Midbrain (tissue), 1 donor: ENCODE measurements at places on chromosomes 2 and 18.

DNA sequence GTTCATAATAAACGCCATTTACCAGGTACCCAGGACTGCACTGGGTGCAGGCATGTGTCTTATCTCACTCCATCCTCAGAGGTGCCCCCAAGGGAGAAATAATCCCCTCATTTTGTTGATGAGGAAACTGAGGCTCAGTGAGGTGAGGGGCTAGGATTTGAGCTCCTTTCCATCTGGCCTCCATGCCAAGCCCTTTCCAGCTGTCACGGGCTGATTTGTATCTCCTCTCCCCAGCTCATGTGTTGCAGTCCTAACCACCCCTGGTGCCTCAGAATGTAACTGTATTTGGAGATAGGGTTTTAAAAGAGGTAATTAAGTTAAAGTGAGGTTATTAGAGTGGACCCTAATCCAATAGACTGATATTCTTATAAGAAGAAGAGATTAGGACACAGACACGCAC is 137.3 kb downstream of the MYCN start:
- DNase-seq = no peak

- no peak for DNase-seq
These were observed 6.8 kb downstream of the PECR start for GRCh38 chr2:216074794-216075193.

- no peak for DNase-seq
These were observed 272.3 kb upstream of the EPHA4 start for GRCh38 chr2:221844212-221845020.

DNA sequence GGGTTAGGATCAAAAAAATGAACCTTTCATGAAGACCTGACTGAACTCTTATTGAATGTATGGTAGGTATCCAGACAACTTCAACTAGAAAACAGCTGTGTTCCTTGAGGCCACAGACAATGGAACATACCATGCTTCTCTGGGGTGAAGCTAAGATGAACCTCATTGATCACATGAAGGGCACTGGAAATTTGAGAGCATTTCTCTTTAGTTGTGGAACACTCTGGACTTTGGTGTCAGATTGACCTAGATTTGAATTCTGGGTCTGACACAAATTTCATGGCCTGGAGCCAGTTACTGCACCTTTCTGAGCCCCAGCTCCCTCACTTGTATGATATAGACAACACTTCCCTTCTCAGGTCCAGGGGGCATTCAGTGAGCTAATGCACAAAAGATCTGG is 411.2 kb upstream of the ID2 start:
- DNase-seq = no peak

DNA sequence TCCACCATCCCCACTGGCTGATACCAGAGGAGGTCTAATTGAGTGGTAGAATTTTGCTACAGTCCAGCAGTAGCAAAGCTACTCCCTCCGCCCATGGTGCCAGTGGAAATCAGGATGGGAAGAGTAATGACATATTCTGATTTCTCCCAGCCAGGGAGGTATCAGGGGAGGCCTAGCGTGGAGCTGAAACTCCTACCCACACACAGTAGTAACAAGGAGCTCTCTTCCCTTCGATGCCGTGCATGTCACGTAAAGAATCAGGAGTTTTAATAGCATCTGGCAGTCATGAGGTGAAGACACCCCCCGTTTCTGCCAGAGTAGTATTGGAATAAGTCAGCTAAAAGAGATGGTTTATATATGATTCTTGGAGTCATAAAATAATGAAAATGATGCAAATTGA is 786.8 kb upstream of the DDX18 start:
- DNase-seq = no peak

- no peak for DNase-seq
These were observed 128.0 kb upstream of the ALPP start for GRCh38 chr2:232250246-232251175.

- DNase-seq = no peak
These were observed 83.7 kb downstream of the ACSL3 start for GRCh38 chr2:222944552-222944951.

GRCh38 chr18:77470569-77471413 is 221.1 kb downstream of the GALR1 start:
- no peak for DNase-seq

DNA sequence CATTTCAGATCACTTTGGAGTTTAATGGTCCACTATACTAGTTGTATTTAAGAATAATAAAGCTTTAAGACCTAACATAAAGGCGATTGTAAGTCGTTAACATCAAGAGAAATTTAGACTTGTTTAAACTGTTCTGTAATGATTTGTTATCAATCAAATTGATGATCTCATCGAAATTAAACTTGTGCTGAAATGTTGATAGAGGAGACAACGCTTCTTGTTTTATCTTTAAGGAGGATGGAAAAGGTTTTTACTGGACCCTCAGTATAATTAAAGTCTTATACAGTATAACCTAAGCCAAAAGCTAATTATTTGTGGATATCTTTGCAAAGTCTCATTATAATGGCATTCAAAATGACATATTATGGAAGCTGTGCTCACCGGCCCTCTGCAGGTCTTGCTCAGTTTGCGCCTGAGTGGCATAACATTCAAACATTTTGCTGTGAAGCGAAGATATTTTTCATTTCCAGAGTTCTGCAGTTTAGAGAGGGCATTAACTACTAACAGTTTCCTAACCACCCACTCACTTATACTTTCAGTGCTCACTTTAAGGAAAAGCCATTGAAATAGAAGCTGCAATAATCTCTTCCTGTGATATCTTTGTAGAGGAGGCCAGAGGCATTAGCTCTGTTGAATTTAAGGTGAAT is 1.4 kb upstream of the SERTAD2 start:
- no peak for DNase-seq

DNA sequence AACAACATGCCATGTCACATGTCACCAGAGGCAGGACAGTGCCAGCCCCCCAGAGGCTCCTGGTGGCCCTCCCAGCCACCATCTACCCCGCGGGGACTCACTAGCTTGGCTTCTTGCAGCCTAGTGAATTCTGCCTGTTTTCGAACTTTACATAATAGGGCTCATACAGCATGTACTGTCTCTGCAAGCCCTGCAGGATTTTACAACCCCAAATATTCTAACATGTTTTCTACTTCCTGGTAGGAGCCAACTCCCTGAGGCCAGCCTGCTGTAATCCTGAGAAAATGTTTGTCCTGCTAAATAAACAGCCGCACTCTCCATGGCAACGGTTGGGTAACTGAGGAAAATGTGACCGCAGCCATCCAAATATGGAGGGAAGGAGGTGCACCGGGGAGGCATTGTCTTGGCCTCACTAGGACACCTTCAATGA is 2.7 kb downstream of the PER2 start:
- peak; percentile 37 for DNase-seq

- no peak for DNase-seq
These were observed 54.2 kb upstream of the ZSWIM2 start for GRCh38 chr2:186903216-186903615.

DNA sequence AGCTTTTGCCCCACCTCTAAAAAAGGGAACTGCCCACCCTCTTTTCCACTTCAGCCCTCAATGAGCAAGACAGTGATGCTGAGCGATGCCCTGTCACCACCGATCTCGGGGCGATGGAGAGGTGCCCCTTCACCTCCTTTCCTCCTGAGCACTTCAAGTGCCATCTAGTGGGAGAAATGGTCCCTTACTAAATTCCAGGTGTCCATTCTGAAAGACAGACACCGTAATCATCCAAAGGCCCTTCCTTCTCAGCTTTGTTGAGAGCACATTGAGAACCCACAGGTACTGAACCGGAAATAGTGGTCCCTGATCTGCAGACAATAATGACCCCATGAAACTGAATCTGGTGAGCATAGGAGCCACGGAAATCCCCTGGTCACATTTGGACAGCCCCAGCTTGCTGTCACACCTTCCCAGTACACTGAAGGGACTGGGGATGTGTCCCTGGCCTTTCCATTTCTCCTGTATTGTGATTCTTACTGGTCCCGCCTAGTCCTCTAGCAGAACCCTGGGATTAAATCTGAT is 38.5 kb downstream of the KCTD18 start:
- DNase-seq = peak; percentile 77

GRCh38 chr2:5926871-5927512 is 234.8 kb downstream of the SOX11 start:
- peak; percentile 35 for DNase-seq

DNA sequence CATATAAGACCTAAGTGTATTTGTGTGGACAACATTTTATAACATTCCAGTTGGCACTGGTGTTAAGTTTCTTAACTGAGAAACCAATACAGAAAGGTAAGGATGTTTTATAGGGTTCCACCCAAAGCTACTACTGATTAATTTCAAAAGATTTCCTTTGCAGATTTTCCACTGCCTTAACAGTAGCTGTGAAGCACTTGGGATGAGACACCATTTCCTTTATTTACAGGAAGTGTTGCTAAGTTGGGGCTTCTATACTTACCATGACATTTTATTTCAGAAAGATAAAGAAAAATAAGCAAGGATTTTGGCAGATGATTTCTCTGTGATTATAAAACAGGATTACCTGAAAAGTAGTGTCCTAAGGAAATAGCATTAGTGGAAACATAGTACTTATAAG is 234.3 kb downstream of the CALCRL start:
- DNase-seq = no peak

DNA sequence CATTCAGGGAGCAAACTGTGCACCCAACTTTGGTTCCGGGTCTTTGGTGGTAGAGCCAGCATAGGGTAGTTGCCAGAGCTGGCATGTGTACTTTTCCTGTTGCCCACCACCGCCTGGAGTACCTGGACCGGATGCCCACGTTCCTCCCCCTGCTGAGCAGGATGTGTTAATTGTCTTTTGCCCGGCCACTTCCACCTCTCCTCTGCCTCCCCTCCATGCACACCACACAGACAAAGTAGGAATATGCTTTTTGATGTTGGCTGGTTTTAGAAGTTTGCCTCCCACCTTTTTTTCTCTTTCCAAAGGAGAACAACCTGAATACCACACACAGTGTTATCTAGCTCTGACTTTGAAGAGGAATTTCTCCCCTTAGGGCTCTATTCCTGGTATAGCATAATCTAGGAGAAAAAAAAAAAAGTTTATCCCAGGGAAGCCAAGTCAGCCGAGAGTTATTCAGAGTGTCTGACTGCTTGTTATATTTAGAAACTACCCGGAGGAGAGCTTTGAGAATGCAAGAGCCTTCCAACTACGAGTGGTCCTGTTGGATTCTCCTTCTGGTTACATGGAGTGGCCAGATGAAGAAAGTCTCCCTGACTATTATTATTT is 111.9 kb downstream of the SETBP1 start:
- DNase-seq = no peak

- DNase-seq = no peak
These were observed 10.4 kb downstream of the LCT start for GRCh38 chr2:135826544-135826943.

- DNase-seq = peak; percentile 26
These were observed 14.5 kb downstream of the IL1R2 start for GRCh38 chr2:102005989-102006885.

DNA sequence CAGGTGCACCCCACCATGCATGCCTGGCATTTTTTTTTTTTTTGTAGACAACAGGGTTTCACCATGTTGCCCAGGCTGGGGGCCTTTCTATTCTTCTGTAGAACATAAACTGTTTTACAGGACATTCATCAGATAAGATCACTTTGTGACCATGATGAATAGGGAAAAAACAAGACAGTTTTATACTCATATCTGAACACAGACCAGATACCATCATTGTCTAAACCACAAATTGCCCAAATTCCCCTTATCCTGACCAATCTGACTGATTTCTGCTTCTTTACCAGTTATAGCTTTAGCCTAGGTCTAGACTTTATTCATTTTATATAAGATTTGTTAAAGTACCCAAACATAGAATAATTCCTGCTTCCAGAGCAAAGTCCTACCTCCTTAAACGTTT is 1699.3 kb upstream of the TMEFF2 start:
- no peak for DNase-seq

GRCh38 chr2:174581491-174581890 is 16.1 kb downstream of the WIPF1 start:
- DNase-seq = no peak

DNA sequence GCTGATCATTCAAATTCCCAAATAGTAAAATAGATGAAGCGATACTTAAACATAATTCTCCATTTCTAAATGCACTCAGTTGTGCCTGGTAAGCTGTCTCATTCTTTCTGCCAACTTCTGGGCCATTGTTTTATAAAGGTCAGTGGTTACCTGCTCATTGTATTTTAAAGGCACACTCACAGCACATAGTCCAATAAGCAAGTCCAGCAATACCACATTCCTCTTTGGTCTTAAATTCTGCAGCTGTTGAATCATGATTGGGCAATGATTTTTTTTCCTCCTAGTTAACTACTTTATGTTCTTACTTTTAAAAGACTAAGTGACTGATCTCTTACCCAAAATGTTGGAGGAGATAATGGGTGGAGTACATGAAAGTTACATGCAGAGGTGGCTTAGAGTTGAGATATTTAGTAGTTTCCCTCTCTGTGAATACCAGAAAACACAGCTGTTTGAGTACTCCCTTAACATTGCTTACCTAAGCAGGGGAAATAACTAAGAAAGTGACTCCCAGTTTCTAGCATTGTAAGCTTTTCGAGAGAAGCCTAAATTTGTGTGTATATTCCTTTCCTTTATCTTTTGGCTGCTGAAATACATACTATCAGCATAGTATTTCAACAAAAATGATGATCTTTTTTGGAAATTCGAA is 220.7 kb downstream of the CAMKMT start:
- no peak for DNase-seq

DNA sequence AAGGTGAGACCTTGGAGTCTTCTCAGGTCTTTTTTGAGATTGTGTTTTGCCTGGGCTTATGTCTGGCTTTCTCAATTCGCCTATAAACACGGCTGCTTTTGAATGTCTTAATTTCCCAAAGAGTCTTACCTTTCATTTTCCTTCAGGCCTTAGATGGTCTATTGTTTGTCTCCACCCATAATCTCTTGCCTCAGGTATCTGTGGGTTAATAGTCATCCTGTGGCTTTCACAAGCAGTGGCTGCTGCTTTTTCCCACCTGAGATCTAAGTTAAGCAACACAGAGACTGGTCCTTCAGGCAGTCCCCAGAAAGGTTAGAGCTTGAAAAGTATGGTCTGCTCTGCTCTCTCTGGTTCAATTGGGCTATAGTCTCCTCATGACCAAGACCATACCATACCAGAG is 275.3 kb downstream of the INSIG2 start:
- no peak for DNase-seq

DNA sequence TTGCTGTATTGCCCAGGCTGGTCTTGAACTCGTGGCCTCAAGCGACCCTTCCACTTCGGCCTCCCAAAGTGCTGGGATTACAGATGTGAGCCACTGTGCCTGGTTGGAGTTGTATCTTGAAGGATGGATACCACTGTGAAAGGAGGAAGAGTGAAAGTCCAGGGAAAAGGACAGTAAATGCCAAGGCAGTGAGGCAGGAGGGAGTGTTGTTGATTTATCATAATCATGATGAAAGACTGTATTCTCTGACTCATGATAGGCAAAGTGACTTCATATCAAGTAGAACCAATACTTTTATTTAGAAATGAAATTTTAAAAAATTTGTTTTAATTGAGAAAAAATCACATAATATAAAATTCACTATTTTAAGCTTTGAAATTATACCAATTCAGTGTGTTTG is 162.3 kb downstream of the ARHGAP28 start:
- DNase-seq = no peak

- no peak for DNase-seq
These were observed 30.0 kb upstream of the ATG16L1 start for GRCh38 chr2:233221378-233222063.

GRCh38 chr2:54618646-54619565 is 104.6 kb upstream of the EML6 start:
- no peak for DNase-seq
